ENCODE measurements at places on chromosomes 11 and 22.

GRCh38 chr11:13278609-13279486, 1.3 kb downstream of the BMAL1 start:
- no peak for DNase-seq

GRCh38 chr11:12050470-12051286, 42.3 kb upstream of the DKK3 start:
- DNase-seq = no peak

DNA sequence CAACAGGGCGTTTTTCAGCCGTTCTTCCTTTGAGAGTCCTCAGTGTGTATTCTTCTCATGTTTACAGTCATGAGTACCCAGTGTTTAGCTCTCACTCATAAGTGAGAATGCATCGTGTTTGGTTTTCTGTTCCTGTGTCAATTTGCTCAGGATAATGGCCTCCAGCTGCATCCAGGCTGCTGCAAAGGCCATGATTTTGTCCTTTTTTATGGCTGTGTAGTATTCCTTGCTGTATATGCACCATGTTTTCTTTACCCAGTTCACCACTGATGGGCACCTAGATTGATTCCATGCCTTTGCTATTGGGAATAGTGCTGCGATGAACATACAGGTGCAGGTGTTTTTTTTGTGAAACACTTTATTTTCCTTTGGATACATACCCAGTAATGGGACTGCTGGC, 23.5 kb downstream of the B3GAT1 start:
- no peak for DNase-seq

DNA sequence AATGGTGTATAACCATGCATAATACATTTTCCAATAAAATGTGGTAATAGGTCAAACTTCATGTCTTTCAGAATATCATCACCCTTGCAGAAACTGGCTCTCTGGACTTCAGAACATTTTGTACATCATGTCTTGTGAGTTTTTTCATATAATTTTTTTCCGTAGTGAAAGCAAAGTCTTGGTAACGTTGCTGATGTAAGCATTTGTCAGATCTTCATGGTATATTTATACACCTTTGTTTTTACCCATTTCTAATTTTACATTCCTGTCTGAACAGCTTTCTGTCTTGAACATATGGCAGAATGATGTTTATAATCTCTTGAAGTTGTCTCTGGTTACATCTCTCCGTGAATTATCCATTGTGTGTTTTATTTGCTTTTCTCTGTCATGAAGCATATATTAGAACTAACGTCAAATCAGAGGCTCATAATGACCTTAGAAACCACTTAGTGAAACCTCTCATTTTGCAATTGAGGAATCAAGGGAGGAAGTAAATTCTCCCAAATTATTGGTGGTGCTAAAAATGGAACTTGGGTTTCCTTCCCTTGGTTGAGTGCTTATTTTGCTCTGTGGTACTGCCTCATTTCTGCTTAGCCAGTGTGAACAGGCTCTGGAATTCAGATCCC, 37.4 kb downstream of the CSRP3 start:
- DNase-seq = no peak

DNA sequence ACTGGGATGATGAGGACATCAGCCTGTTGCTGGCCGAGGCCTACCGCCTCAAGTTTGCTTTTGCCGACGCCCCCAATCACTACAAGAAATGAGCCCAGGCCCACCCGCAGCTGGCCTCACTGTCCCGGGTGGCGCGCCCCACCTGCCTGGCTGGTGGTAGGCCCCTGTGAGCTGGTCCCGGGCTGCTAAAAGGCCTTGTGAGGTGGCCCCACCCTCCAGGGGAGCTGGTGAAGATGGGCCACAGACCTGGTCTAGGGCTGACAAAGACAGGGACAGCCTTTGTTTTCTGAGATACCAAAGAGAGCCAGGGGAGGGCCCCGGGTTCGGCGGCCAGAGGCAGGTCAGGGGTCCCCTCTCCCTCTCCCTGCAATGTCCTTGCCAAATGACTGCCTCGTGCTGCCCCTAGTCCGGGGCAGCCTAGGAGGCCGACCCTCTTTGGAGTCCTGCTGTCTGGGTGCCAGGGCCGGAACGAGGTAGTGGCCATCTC, 411.1 kb downstream of the TBC1D22A start:
- DNase-seq = peak; percentile 49

DNA sequence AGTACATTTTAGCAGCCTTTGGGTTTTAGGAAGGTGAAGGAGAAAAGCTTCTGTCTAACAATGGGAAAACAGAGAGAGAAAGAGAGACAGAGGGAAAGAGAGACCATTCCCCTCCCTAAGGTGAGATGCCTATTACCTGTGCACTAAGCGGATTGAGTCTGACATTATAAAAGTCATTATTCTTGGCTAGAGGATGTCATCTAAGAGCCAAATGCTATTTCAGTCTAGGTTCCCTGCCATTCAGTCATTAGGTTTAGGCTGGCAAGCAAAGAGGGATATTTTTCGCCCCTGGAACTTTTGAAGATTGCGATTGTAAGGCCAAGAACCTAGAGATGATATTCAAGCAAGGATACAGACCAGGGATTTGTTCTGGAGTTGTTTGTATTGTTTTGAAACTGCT, 7.2 kb downstream of the BLID start:
- no peak for DNase-seq

DNA sequence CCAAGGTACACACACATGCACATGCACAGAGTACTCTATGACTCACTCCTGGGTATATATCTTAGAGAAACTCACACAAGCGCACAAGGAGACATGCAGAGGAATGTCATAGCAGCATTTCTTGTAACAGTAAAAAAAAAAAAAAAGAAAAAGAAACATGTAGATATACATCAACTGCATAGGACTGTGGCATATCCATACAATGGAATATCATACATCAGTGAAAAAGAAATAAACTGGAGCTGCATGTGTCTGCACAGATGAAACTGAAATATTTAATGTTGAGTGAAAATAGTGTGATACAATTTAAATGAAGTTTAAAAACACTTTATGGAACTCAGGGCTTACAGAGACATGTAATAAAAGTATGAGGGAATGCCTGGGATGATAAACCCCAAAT, 46.4 kb downstream of the SYT13 start:
- no peak for DNase-seq

- DNase-seq = no peak
These were observed 90.4 kb upstream of the PDGFD start for GRCh38 chr11:104254347-104254746.

DNA sequence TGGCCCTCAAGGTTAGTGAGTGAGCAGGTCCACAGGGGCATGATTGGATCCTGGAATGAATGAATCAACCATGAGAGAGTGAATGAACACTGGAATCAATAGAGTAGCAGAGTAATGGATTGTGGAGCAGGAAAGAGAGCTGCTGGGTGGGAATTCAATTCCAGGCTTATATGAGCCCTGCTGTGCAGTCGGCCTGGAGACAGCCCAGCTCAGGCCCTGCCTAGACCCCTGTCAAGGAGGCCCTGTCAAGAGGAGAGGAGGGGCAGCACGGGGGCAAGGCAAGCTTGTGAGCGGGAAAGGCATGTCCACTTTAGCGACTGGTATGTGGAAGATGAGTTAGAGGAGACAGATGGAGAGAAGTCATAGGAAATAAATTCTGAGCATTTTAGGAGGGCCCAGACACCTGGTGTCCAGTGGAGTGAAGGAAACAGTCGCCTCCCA, 1.3 kb upstream of the FOLR1 start:
- peak; percentile 31 for DNase-seq

- DNase-seq = no peak
These were observed 88.8 kb downstream of the CD44 start for GRCh38 chr11:35227576-35228327.

GRCh38 chr11:13110929-13111812, 102.1 kb downstream of the RASSF10 start:
- no peak for DNase-seq

DNA sequence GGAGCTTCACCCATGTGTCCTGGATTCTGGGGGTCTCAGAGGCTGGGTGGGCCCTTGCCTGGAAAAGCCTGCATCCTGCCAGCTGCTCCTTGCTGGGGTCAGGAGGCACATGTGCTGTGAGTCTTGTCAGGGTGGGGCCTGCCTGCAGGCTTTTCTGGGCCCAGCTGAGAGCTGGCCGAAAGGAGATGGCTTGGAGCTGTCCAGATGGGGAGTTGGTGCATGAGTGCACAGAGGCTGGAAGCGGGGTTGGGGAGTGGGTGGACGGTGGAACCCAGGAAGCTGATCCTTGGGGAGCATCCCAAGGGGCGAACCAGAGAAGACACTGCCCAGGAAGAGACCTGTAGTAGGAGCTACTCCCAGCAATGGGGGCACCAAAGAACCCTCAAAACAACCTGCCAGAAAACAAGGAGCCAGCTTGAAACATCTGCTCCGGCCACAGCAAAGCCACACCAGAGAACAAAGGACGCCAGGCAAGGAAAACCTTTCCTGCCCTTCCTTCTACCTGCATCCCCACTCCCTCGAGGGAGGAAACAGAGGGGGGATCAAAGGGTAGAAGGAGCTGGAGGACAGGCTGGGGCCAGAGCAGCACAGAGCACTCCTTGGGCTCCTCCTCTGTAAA, 8.2 kb upstream of the KCTD17 start:
- DNase-seq = no peak

GRCh38 chr11:10864688-10865087, 6.8 kb upstream of the ZBED5 start:
- no peak for DNase-seq

GRCh38 chr11:26204101-26204500, 127.8 kb upstream of the ANO3 start:
- DNase-seq = no peak

- DNase-seq = no peak
These were observed 215.1 kb upstream of the BLID start for GRCh38 chr11:122331079-122331478.

DNA sequence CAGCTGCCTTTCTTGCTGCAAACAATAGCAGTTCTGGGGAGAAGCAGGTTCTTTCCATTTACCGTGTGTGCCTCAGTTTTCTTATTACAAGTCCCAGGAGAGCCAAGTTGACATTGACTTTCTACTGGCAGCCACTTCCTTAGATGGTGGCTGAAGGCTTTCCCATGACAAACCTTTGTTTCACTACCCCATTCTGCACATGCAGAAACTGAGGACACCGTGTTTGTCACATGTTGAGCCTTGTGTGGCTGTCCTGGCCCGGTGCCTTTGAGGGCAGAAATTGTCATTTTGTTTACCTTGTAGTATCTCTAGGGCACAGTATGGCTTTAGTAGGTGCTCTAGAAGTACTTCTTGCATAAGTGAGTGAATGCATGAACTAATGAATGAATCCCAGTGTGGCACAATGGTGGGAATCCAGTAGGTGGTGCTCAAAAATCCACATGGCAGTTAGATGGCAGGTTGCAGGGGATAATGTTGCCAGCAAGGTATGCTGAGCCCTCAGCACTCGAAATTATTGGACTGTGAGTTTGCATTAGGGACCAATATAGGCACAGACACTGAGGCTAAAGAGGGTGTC, 101.6 kb downstream of the CSNK2A3 start:
- DNase-seq = no peak

- DNase-seq = no peak
These were observed 26.5 kb downstream of the CTNND1 start for GRCh38 chr11:57787920-57788702.

GRCh38 chr11:69814902-69815301, 4.3 kb downstream of the FGF3 start:
- DNase-seq = no peak

- no peak for DNase-seq
These were observed 307.7 kb upstream of the KIRREL3 start for GRCh38 chr11:127308291-127308690.

GRCh38 chr11:72924568-72925190, 110.5 kb downstream of the ATG16L2 start:
- DNase-seq = no peak

DNA sequence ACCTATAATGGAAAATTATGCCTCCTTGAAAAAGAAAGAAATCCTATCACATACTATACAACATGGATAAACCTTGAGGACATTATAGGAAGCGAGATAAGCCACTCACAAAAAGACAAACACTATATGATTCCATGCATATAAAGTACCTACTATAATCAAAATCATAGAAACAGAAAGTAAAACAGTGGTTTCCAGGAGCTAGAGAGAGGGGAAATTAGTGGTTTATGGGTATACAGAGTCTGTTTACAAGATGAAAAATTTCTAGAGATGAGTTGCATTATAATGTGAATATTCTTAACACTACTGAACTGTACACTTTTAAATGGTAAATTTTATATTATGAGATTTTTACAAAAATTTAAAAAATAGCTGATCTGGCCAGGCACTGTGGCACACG, 40.5 kb upstream of the ARHGAP42 start:
- no peak for DNase-seq

DNA sequence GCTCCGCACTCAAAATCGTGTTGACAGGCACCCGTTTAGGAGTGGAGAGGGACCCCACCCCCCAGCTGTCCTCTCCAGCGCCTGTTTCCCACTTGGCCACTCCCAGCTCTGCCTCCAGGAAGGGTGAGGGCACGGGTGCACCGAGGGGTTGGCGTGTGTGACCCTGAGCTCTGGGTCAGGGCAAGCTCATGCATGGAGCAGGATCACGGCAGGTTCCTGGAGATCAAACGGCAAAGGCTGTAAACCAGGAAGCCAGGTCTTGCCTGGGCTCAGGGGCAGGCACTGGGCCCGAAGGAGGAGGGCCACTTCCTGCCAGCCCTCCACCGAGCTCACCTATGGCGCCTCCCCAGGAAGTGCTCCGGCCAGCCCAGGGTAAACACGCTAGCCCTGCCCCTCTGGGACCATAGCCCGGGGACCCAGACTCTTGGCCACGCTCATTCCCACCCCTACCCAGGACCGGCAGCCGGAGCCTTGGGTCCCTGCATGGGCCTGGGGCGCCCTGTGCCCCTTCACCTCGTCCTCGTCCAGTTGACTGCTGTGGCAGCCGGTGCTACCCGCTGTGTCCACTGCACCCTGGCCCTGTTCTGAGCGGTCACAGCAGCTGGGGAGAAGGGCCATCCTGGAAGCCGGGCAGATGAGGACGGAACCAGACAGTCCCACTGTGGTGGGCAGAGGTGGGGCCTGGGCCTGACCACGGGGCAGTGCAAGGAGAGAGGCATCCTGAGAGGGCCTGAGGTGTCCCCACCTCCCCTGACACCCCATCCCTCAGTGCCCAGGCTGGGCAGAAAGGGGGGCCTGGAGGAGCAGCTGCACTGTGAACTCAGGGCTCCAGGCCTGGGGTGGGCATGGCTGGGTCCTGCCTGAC, 1.0 kb upstream of the EPS8L2 start:
- DNase-seq = no peak

- no peak for DNase-seq
These were observed 33.9 kb upstream of the CXCR5 start for GRCh38 chr11:118849825-118850224.

Measured in coronary artery (tissue), 2 donors.